ENCODE measurements at places on chromosomes 4 and X.

- DNase-seq, result no peak
Observed at GRCh38 chrX:85244450-85245211, 840 bp downstream of the ZNF711 start.

- no peak for DNase-seq
Observed at GRCh38 chrX:1595711-1596060, 4.3 kb downstream of the AKAP17A start.

- DNase-seq, result no peak
Observed at GRCh38 chr4:65023883-65024670, 614.8 kb upstream of the TECRL start.

DNA sequence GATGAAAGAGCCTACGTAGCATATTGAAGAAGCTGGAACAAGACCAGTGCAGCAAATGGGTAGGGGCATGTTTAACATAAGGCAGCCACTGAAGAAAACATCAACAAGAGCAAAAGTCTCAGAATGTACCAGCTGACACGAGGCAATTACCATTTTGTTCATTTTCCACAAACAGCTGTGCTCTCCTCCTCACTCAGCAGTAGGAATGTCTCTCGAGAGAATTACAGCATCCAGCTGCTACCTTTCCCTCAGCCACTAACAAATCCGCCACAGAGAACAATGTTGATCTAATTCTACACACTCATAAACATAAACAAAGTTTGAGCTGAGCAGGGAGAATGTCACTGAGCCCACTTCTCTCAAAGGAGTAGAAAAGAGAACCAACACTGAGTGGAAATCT is 68.0 kb downstream of the OPHN1 start:
- DNase-seq, result no peak

DNA sequence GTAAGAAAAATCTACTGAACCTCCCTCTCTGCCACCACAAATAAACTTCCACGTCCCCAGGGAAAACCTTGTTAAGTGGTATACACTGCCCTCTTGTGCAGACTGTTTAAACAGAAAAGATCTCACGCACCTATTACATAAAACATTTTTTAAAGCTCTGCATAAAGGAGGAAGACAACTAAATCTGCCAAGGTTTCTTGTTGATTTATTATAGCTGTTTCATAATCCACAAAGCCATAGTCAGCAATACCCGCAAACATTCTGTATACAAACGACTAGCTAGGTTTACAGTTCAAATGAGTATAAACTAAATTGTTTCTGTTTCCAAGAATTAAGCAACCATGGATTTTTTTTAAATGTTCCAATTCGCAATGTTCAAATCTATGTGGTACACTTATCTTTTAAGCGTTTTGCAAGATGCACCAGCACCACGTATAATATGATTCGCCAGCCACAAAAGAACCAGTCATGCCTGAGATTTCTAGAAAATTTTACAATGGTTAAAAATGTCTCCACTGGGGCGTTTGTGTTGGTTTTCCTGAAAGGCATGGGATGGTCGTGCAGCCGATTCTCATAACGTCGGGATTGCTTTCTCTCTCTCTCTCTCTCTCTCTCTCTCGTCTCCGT is 164.6 kb downstream of the PRKX start:
- no peak for DNase-seq

- DNase-seq, result no peak
Observed at GRCh38 chr4:122803788-122804208, 22.8 kb upstream of the FGF2 start.

- DNase-seq, result no peak
Observed at GRCh38 chr4:7854697-7855370, 84.8 kb downstream of the AFAP1 start.

- DNase-seq, result no peak
Observed at GRCh38 chr4:153433754-153434105, 32.4 kb upstream of the TMEM131L start.

- no peak for DNase-seq
Observed at GRCh38 chr4:6538575-6538974, 36.4 kb upstream of the MAN2B2 start.

GRCh38 chr4:111736516-111736915 is 408.7 kb upstream of the FAM241A start:
- DNase-seq, result no peak

DNA sequence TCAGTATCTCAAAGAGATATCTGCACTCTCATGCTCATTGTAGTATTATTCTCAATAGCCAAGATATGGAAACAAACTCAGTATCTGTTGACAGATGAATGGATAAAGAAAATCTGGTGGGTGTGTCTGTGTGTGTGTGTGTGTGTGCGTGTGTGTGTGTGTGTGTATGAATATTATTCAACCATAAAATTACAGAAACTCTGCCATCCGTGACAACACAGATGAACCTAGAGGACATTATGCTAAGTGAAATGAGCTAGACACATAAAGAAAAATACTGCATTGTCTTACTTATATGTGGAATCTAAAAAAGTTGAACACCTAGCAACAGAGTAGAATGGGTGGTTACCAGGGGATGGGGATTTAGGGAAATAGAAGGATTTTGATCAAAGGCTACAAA is 13.2 kb downstream of the XKRX start:
- no peak for DNase-seq

GRCh38 chr4:69064391-69064790 is 31.9 kb upstream of the UGT2B7 start:
- DNase-seq, result no peak

- DNase-seq, result no peak
Observed at GRCh38 chr4:21205821-21206531, 505.7 kb downstream of the PACRGL start.

- DNase-seq, result no peak
Observed at GRCh38 chrX:97847885-97848679, 964.4 kb downstream of the RPA4 start.

GRCh38 chr4:56272927-56273326 is 114.4 kb downstream of the AASDH start:
- DNase-seq, result no peak

DNA sequence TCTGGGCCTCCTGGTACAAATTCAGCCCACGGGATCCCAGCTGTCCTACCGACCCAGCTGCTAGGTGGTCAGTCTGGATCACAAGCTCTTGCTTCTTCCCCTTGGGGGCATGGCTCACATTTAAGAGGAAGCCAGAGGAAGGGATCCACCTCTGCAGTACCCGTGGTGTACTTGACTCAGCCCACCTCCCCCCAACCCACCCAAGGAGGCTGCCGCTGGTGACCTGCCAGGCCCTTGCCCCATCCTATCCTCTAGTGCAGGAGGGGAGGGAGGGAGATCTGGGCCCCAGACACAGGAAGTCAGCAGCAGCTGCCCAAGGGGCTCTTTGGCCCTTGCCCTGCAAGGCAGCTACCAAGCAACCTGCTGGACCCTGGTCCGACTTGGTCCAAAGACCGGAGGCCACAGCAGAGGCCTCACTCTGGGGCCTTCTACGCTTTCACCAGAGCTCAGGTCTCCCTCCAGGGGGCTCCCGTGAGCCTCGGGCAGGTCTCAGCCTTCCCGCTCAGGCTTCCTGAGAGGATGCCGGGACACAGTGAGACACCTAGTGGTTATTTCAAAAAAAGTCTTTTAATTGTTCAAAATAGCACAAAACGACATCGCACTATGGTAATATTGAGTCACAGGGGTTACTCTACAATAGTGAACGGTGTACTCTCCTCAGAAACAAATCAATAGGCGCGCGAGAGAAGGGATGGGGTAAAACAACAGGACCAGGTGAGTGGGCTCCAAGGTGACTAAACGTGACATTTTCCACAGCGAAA is 2.7 kb upstream of the RENBP start:
- DNase-seq, result peak; percentile 14

DNA sequence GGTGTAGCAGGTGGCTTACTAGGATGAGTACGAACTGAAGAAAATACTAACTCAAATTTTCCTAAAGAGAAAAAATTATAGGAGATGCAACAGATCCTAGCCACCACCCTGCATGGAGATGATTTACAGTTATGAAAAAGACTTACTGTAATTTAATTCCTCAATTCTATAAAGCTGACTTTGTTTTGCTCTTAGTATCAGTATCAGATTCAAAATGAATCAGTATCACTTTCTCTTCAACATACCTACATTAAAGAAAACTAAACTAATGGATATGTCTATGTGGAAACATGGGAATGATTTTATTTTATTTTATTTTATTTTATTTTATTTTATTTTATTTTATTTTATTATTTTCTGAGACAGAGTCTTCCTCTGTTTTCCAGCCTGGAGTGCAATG is 525.8 kb downstream of the NLGN4X start:
- DNase-seq, result no peak

DNA sequence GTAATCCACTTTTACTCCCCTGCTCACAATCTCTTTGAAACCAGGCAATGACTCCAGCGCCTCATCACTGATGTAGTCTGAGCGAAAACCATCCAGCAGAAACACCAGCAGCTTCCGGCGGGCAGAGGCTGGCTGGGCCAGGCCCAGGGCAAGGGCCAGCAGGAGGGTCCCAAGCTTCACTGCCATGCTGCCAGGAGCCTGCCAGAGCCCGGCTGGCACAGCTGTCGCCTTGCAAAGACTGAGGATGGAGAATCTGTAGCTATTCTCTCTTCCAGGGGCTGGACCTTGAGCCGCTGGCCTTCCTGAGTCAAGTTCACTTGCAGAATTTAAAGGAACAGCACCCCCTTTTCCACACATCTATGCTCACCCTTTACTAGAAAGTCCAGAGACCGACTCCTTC is at the start of gene ENPP6:
ENPP6 (minus strand) TSS at position 240 of the 400 bp plus-strand sequence; CDS start at position 186, 54 bp downstream.
- no peak for DNase-seq

DNA sequence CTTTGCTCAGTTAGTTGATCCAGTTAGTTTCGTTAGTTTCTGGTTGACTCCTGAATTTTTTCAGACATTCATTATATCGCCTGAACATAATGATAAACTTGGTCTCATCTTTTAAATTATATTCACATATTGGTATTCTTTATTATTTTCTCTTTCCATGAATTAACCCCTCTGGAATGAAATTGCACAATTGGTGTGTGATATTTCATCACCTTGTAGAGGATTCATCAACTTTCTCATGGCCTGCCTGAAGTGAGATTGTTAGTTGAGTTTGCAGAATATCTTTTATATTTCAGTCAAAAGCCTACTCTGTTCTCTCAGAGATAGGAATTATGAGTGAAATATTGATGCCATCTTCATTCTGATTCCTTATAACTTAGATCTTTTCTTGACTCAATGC is 1160.6 kb upstream of the AGA start:
- no peak for DNase-seq

- no peak for DNase-seq
Observed at GRCh38 chr4:36386691-36387090, 105.3 kb downstream of the DTHD1 start.

DNA sequence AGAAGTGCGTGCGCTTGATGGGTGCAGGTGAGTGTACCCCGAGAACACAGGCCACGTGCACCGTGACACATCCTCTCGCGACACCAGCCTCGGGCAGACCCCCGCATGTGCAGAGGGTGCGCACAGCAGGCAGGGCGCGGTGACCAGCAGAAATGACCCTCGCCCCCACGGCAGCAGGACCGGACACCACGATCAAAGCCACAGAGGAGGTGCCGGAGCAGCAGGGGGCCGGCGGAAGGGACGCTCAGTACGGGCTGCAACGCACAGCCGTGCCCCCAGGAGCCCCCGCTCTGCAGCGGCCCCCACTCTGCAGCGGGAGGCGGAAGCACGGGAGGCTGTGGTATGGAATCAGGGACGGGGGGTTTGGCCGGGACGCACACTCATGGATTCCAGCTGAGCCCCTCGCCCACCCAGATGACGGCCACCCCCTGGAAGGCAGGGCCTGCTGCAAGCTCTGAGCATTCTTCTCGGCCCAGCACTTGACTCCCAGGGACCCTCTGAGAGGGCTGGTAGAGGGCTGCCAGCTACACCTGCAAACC is 17.1 kb downstream of the PPP2R3B start:
- DNase-seq, result no peak

DNA sequence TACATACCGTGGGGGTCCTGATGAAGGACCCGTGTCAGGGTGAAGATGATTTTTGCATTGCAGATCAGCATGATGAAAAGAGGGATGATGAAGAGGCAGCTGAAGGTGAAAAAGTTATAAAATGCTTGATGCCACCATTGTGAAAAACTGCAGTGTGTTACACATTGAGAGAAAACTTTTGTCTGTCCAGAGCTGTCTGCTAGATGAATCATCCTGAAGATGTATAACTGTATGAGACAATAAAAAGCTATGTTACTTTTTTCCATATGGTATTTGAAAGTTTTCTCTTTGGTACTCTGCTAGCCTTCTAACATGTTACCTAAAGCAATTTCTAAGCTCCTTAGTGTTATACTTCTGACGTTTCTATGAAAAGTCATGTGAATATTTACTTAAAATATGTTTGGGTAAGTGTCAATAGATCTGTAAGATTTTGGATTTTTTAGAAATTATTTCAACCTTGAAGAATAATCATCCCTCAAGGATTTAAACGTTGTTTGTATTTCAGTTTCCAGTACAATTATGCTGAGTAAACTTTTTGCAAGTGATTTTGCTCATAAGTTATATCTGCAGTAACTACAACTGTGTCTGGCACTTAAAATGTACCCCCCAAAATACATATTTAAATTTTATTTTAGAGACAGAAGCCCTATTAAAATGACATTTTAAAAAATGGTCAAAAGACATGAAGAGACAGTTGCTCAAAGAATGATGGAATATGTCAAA is 9.5 kb downstream of the GNRHR start:
- DNase-seq, result no peak

- peak; percentile 48 for DNase-seq
Observed at GRCh38 chr4:184472614-184473498, 1.5 kb downstream of the IRF2 start.

DNA sequence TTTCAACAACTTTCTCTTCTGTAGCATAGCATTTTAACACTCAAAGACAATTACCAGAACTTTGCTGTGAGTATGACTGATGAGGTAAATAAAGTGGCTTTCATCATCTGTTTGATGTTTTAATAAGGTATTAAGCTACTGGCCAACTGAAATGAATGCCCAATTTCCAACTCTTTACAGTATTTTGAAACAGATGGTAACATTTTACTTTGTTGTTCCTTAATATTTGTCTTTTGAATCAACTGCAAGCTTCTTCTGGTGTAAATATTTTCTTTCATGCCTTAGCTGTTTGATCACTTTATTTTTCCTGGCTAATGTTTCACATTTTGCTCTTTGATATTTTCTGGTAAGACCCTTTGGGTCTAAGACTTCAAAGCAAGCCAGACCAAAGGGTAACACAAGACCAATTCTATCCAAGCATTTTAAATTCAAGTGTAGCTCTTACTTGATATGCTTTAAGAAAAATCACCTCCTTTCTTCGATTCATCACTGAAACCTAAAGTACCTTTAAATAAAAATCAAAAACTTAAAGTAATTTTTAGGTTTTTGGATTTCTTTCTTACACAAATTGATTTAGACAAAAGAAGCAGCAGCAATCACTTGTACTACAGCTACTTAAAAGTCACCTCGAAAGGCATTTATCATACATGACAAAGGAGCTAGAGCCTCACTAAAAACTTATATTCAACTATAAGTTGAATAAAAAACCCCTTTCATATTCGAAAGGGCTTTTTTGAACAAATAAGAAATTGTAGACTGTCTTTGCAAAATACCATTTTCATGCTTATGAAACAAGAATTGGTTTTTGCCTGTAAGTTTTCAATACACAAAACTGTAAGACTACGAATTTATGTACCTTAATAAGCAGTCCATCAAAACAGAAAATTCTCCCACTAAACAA is 57.6 kb downstream of the TBCK start:
- DNase-seq, result no peak
